Activated CD8-positive, alpha-beta memory T cell treated with anti-CD3 and anti-CD28 coated beads, Interleukin-2, amount 10 ng/mL, durations not matched to agents 7 days and 5 days (primary cell): ENCODE measurements at places on chromosomes 4 and X.

DNA sequence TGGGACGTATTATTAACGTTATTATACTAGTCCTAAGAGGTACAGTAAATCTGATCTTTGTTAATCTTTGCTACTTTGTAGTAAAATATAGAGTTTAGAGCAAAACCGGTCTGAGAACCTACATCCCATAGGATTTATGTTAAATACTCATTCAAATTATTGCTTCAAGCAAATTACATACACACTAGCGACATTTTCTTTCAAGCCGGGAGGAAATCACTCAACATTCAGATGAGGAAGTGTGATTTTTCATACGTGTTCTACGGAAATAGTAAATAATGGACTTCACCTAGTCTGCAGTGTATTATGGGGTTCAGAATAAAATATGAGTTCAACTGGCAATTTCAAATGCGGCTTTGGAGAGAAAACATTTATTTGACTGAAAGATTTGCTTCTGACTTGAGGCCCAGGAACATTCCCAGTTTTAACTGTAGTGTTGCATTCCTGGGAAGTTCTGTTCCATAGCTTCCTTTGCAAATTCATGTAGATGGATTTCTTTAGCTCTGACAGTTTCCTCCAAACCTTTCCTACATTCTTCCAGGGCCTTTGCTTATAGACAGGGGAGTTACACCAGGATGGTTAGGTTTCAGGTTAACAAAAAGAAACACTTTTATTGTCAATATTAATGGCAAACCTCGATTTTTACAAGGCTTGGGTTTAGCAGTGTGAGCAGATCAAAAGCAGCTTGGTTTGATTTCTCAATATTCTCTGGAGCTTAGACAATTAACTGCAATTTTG is 5.3 kb upstream of the HAND2 start:
- no peak for DNase-seq

GRCh38 chr4:93409035-93409434 is 419.5 kb upstream of the ATOH1 start:
- DNase-seq, result no peak

DNA sequence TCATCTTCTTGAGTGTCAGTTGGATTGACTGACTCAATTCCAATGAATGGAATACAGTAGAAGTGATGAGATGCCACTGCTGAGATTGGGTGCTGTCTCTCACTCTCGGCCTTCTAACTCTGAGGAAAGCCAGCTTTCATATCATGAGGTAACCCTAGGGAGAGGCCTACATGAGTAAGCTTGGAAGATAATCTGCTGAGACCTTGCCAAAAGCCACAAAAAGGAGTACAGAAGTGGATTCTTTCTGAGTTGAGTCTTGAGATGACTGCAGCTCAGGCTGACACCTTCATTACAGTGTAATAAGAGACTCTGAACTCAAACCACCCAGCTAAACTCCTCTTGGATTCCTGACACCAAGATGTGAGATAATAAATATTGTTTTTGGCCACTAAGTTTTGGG is 537.4 kb upstream of the MAGEB18 start:
- no peak for DNase-seq

- DNase-seq, result no peak
Measured at GRCh38 chrX:2498781-2499302, 1.9 kb downstream of the DHRSX start.

- DNase-seq, result no peak
Measured at GRCh38 chrX:74049126-74049525, 254.9 kb upstream of the ZCCHC13 start.

GRCh38 chr4:117357866-117358265 is 272.5 kb upstream of the TRAM1L1 start:
- no peak for DNase-seq
